ENCODE measurements at places on chromosomes 7 and 10. TPM values are rescaled to one million over a fixed set of nuclear protein-coding genes. Genes with fewer than 3 reads are reported as not detected.

GRCh38 chr7:77935652-77936348, 137.2 kb downstream of the PHTF2 start:
- no peaks in the 10 kb centered on the region for H3K27me3 ChIP-seq
- no peaks in the 10 kb centered on the region for H3K36me3 ChIP-seq
- no peak for DNase-seq
- no peak overlapping the region for H3K4me3 ChIP-seq
- H3K4me1 ChIP-seq: no peaks in the 10 kb centered on the region
- no peak overlapping the region for H3K27ac ChIP-seq

DNA sequence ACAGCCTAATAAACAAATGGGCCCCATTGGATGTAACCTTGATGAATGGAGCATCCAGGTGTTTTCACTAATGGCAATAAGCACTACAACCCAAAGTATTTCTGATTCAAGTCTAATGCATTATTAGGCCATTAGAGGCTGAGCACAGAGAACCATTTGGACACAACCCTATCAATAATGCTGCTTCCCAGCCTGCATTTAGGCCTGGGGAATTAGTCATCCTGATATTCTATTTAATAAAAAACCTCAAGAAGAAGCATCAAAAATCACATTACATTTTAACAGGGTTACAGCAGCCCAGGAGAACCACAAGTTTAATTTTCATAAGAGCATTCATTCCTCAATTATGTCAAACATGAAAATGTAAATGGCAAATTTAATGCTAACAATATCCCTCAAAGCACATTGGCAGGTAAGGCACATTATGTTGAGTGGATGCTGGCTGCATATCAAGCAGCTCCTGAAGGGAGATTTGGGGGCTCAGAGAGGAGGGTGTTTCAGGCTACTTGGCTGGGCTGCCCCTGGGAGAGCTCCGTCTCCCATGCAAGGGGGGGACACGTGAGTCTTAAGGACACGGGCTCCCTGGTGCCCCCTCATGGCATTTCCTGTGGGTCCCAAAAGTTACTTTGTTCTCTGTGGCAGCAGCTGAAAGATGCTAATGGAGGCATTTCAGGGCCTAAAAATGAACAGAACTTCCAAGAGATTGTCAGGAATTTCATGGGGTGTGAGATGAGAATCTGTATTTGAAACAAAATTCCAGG, 143.4 kb downstream of the HERPUD2 start:
- H3K4me1 ChIP-seq: no peaks in the 10 kb centered on the region
- DNase-seq: no peak
- H3K27me3 ChIP-seq: peaks cover 8% of the 10 kb centered on the region
- H3K27ac ChIP-seq: no peak overlapping the region
- H3K4me3 ChIP-seq: no peak overlapping the region

GRCh38 chr7:125254566-125254965, 324.9 kb upstream of the POT1 start:
- no peaks in the 10 kb centered on the region for H3K4me1 ChIP-seq
- no peaks in the 10 kb centered on the region for H3K36me3 ChIP-seq
- no peak overlapping the region for H3K4me3 ChIP-seq
- no peaks in the 10 kb centered on the region for H3K27me3 ChIP-seq

- no peak overlapping the region for H3K4me3 ChIP-seq
- no peak for DNase-seq
- H3K27ac ChIP-seq: no peak overlapping the region
- no peaks in the 10 kb centered on the region for H3K4me1 ChIP-seq
- H3K36me3 ChIP-seq: no peaks in the 10 kb centered on the region
Measured at GRCh38 chr7:18265611-18266281, 229.8 kb upstream of the HDAC9 start.

The FRAT1 gene
- total RNA-seq: 1.4 TPM

Data from astrocyte (in vitro differentiated cells and primary cell).